Stimulated activated CD8-positive, alpha-beta memory T cell treated with anti-CD3 and anti-CD28 coated beads, Interleukin-15, amount 100 ng/mL, for 1 hour (primary cell): ENCODE measurements at places on chromosomes 2 and 18.

- no peak for DNase-seq
Measured at GRCh38 chr2:126662621-126663020, 6.7 kb downstream of the GYPC start.

DNA sequence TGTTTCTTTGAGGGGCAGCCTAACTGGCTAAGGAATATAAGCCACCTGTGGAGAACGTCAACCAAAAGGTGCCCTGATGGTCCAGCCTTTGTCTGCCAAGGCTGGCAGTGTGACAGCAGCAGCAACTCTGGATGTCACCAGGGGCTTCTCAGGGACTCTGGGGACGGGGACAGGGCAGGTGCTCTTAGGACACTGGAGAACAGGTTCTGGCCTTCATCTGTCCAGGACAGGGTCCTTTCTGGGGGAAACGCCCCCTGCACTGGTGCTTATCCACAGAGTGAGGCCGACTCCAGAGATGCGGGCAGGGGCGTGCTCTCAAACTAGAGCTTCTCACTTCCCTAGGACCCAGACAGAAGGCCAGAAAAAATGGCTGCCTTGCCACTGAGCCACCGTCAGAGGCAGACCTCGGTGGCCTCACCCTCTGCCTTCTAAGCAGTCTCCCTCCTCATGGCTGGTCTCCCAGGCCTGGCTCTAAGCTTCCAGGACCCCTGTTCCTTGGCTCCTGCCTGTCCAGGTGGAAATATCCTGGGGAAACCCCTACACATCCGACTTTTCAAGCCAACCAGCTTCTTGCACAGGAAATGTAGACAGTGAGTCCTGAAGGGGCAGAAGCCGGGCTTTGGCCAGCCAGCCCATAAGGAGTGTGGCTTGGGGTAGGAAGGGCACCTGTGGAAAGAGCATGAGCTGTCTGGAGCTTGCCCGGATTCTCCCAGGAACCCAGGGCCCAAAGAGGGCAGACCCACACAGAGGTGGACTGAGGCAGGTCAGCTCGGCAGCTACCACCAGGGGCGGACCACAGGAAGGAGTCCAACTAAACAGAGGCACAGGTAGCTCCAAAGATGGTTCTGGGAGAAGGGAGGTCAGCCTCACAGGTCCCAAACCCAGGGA, 11.3 kb upstream of the SFXN5 start:
- DNase-seq = no peak

DNA sequence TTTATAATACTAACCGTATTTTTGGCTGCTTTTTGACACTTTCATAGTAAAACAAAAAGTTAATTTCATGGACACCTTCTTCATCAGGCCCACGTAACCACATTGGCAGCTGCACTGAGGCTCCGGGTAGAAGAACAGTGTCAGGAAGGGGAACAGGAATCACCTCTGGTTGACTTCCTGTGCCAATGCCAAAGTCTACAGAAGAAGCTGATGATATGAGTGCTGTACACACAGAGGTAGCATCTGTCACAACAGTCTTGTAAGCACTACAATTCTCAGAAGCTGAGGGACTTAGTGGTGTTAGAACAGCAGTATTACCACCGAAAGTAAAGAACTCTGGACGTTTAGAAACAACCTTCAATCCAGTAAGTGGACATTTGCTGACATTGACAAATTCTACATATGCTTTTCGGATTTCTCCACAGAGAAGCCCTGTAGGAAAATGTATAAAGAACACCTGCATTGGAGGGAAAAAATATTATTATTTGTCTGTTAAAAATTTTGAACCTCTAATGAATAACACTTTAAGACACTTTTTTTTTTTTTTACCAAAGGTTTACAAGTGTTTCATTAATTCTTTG, 85.3 kb downstream of the TRAPPC8 start:
- no peak for DNase-seq

GRCh38 chr18:3679241-3679640, 229.3 kb downstream of the TGIF1 start:
- DNase-seq = no peak

- DNase-seq = no peak
Measured at GRCh38 chr2:128402911-128403670, 84.4 kb upstream of the HS6ST1 start.

GRCh38 chr2:232568161-232568560, 17.7 kb downstream of the EIF4E2 start:
- DNase-seq = no peak
